ENCODE measurements at places on chromosomes 11 and 22.

DNA sequence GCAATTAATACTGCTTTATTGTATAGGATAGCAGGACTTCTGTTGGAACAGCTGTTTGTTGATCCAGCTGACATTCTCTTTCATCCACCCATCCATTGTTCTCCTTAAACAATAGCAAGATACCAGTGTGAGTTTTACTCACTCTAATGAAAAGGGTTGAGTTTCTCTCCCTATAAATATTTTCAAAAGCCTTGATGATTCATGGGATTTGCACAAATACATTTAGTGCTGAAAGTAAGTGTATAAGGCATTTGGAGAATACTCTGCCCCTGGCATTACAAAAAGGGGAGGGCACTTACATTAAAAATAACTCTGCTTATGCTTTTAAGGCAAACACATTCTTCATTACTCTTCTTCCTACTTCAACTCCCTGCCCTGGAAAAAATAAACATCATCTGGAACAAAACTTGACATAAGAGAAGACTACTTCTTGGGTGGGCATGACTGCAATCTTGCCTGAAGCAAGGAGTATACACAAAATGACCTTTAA is 634.9 kb downstream of the METTL15 start:
- H3K27ac ChIP-seq, result no peak overlapping the region
- no peaks in the 10 kb centered on the region for H3K36me3 ChIP-seq
- H3K27me3 ChIP-seq, result no peaks in the 10 kb centered on the region

GRCh38 chr11:128464878-128465450 is 122.4 kb downstream of the ETS1 start:
- H3K4me1 ChIP-seq, result peaks cover 73% of the 10 kb centered on the region
- no peak for DNase-seq
- peaks cover 54% of the 10 kb centered on the region for H3K36me3 ChIP-seq
- H3K4me3 ChIP-seq, result peak overlapping the region; percentile 9
- H3K27ac ChIP-seq, result peak overlapping the region; percentile 78

- no peaks in the 10 kb centered on the region for H3K36me3 ChIP-seq
- no peak overlapping the region for H3K4me3 ChIP-seq
- H3K4me1 ChIP-seq, result no peaks in the 10 kb centered on the region
- no peak overlapping the region for H3K27ac ChIP-seq
- no peak for DNase-seq
Measured at GRCh38 chr11:85040166-85040565, 587.0 kb downstream of the DLG2 start.

DNA sequence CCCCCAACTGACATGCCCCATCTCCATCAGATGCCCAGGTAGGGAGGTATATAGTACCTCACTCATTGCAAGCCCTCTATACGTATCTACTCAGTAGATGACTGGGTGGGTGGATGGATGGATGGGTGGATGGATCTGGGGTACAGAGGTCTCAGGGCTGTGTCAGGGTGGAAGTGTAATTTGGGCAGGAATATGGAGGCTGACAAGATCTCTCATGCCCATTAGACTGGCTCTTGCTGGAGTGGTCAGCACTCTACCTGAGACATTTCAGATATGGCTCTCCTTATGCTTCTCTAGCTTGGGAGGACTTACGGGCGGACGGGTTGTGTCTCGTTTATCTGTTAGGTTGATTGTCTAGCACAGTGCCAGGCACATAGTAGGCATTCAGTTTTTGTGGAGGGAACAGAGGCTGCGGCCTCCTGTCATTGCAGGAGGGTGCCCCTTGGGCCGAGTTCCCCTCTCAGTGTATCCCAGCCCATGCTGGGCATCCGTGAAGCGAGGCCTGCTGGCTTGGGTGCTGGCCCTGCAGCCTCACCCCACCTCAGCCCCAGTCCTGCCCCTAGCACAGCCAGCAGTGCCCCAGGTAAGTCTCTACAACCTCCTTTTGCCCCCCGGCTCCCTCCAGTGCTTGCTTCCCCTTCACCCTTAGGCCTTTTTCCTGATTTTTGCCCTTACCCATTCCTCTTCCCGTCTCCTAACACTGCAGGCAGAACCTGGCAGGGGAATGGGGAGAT is 13.7 kb downstream of the ROBO3 start:
- no peaks in the 10 kb centered on the region for H3K36me3 ChIP-seq
- no peak overlapping the region for H3K4me3 ChIP-seq
- H3K27me3 ChIP-seq, result peaks cover 22% of the 10 kb centered on the region
- H3K4me1 ChIP-seq, result peaks cover 73% of the 10 kb centered on the region

DNA sequence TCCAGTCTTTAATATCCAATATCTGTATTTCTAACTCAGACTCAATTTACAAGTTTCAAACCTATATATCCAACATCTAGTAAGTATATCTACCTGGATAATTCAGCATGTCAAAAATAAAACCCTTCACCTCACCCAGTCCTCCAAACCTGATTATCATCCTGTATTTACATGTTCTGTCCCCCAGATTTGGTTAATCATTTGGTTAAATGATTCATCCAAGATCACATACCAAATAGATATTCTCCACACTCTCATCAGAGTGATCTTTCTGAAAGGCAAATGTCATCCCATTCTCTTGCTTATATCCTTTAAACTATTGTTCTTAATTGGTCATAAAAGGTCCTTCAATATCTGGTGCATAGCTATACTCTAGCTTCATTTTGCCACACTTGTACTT is 199.0 kb downstream of the SOX6 start:
- no peak for DNase-seq
- H3K4me1 ChIP-seq, result no peaks in the 10 kb centered on the region
- H3K4me3 ChIP-seq, result no peak overlapping the region
- no peaks in the 10 kb centered on the region for H3K27me3 ChIP-seq
- no peak overlapping the region for H3K27ac ChIP-seq
- H3K36me3 ChIP-seq, result no peaks in the 10 kb centered on the region

GRCh38 chr11:97739932-97740800 is 1280.6 kb upstream of the CNTN5 start:
- no peak overlapping the region for H3K27ac ChIP-seq
- no peak overlapping the region for H3K4me3 ChIP-seq
- no peaks in the 10 kb centered on the region for H3K36me3 ChIP-seq
- H3K4me1 ChIP-seq, result no peaks in the 10 kb centered on the region
- H3K27me3 ChIP-seq, result no peaks in the 10 kb centered on the region
- no peak for DNase-seq

DNA sequence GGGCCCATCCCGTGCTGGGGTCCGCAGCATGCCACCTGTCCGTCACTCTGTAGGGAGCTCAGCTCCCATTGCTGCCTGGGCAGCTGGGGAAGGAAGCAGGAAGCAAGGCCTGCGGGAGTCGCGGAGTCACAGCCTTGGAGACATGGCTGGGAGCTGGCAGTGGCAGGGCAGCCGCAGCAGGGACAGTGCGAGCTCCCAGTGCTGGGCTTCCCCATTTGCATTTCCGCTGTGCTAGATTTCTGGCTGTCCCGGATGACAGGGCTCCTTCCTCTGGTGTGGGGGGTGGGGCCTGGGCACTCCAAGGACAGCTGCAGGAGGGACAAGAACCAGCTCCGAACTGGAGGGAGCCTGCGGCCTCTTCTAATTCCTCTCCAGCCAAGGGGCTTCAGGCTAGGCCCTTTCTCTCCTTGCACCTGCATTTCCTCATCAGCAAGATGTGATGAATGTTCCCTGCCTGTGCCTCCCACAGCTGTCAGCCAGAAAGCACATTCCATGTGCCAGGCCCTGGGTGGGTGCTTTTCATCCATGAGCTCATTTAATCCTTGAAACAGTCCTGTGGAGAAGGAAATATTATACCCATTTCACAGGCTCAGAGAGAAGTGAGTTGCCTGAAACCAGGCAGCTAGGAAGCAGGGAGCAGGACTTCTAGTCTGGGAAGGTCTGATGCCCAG is 48.0 kb downstream of the MYO7A start:
- peak overlapping the region; percentile 57 for H3K27ac ChIP-seq
- peaks cover 28% of the 10 kb centered on the region for H3K36me3 ChIP-seq
- H3K4me1 ChIP-seq, result peaks cover 8% of the 10 kb centered on the region
- no peaks in the 10 kb centered on the region for H3K27me3 ChIP-seq
- DNase-seq, result peak; percentile 86

- DNase-seq, result no peak
- H3K27me3 ChIP-seq, result no peaks in the 10 kb centered on the region
- no peaks in the 10 kb centered on the region for H3K4me1 ChIP-seq
- no peak overlapping the region for H3K27ac ChIP-seq
Measured at GRCh38 chr11:90700789-90701439, 478.1 kb upstream of the CHORDC1 start.

DNA sequence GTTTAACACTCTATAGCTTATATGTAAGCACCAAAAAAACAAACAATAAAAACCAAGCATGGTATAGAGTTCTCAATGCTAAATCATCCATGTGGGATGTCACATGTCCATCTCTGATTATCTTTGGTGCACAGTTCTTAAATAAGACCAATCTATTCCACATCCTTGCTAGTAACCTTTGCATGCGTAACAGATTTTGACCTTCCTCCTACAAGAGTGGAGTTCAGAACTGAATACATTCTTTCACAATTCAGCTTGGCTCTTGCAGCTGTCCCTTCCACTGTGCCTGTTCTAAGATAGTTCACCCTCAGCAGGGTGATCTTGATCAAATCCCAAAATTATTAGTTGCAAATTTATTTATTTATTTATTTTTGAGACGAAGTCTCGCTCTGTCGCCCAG is 21.1 kb downstream of the PRR14L start:
- H3K4me1 ChIP-seq, result no peaks in the 10 kb centered on the region
- H3K27me3 ChIP-seq, result no peaks in the 10 kb centered on the region
- H3K36me3 ChIP-seq, result peaks cover 82% of the 10 kb centered on the region
- no peak overlapping the region for H3K4me3 ChIP-seq
- no peak for DNase-seq
- H3K27ac ChIP-seq, result no peak overlapping the region

DNA sequence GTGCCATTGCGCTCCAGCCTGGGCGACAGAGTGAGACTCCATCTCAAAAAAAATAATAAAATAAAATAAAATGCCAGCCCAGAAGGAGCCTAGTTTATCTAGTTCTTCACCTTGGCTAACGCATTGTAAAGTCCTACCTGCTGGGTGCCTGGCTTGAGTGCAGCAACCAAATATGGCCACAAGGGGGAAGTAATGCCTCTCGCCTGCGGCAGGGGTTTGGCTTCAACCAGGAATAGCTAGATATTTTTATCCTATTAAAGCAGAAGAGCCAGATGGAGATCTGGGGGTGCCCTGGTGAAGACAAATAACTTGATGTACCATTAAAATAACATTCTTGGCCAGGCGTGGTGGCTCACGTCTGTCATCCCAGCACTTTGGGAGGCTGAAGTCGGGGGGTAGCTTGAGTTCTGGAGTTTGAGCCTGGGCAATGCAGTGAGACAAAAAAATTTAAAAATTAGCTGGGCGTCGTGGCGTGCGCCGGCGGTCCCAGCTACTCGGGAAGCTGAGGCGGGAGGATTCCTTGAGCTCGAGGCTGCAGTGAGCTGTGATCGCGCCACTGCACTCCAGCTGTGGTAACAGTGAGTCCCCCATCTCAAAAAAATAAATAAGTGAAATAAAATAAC is 20.6 kb upstream of the PLEKHB1 start:
- H3K27ac ChIP-seq, result no peak overlapping the region
- peaks cover 35% of the 10 kb centered on the region for H3K4me1 ChIP-seq
- H3K36me3 ChIP-seq, result no peaks in the 10 kb centered on the region
- no peak overlapping the region for H3K4me3 ChIP-seq
- H3K27me3 ChIP-seq, result no peaks in the 10 kb centered on the region
- DNase-seq, result peak; percentile 86

- no peaks in the 10 kb centered on the region for H3K27me3 ChIP-seq
- H3K27ac ChIP-seq, result no peak overlapping the region
- DNase-seq, result no peak
- H3K36me3 ChIP-seq, result no peaks in the 10 kb centered on the region
Measured at GRCh38 chr11:78525720-78526119, 48.9 kb downstream of the NARS2 start.

GRCh38 chr11:104962852-104963251 is 5.5 kb downstream of the CASP4 start:
- H3K36me3 ChIP-seq, result peaks cover 8% of the 10 kb centered on the region
- no peak overlapping the region for H3K4me3 ChIP-seq
- H3K27ac ChIP-seq, result no peak overlapping the region
- no peaks in the 10 kb centered on the region for H3K27me3 ChIP-seq

GRCh38 chr22:27718186-27719035 is 83.1 kb downstream of the MN1 start:
- peak; percentile 58 for DNase-seq
- no peaks in the 10 kb centered on the region for H3K4me1 ChIP-seq
- no peaks in the 10 kb centered on the region for H3K36me3 ChIP-seq
- H3K27ac ChIP-seq, result no peak overlapping the region

DNA sequence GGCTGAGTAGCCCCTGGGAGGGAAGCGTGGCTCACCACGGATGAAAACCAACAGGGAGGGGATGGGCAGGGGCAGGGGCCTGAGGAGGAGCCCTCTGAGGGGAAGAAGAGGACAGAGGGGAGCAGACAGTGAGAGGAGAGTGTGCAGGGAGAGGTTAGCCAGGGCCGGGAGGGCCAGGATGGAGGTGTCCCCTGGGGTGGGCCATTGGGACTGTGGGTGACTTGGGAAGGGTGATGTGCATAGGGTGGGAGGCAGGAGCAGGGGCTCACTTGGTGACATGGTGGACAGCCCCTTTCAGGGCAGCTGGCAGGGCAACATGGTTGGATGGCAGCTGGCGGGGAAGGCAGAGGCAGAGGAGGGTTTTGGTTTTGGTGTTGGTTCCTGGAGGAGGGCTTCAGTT is 5.6 kb upstream of the GDPD5 start:
- no peak overlapping the region for H3K4me3 ChIP-seq
- H3K4me1 ChIP-seq, result peaks cover 7% of the 10 kb centered on the region
- no peaks in the 10 kb centered on the region for H3K36me3 ChIP-seq
- no peak overlapping the region for H3K27ac ChIP-seq
- DNase-seq, result no peak
- no peaks in the 10 kb centered on the region for H3K27me3 ChIP-seq

- no peaks in the 10 kb centered on the region for H3K27me3 ChIP-seq
- no peak overlapping the region for H3K27ac ChIP-seq
- H3K4me3 ChIP-seq, result no peak overlapping the region
Measured at GRCh38 chr11:9017773-9018172, 14.0 kb upstream of the NRIP3 start.

- no peak overlapping the region for H3K4me3 ChIP-seq
- H3K27me3 ChIP-seq, result no peaks in the 10 kb centered on the region
- H3K27ac ChIP-seq, result no peak overlapping the region
- peaks cover 39% of the 10 kb centered on the region for H3K4me1 ChIP-seq
- no peak for DNase-seq
Measured at GRCh38 chr11:12116425-12117032, 6.1 kb downstream of the MICAL2 start.

- no peak overlapping the region for H3K4me3 ChIP-seq
- H3K4me1 ChIP-seq, result no peaks in the 10 kb centered on the region
- no peak overlapping the region for H3K27ac ChIP-seq
- DNase-seq, result no peak
- peaks cover 4% of the 10 kb centered on the region for H3K27me3 ChIP-seq
- no peaks in the 10 kb centered on the region for H3K36me3 ChIP-seq
Measured at GRCh38 chr11:71563406-71563805, 2.0 kb upstream of the KRTAP5-10 start.

- H3K4me3 ChIP-seq, result no peak overlapping the region
- H3K27ac ChIP-seq, result no peak overlapping the region
- H3K27me3 ChIP-seq, result no peaks in the 10 kb centered on the region
Measured at GRCh38 chr11:109061394-109061793, 360.6 kb upstream of the C11orf87 start.

- no peak for DNase-seq
- peaks cover 5% of the 10 kb centered on the region for H3K4me1 ChIP-seq
- peaks cover 7% of the 10 kb centered on the region for H3K36me3 ChIP-seq
- H3K27ac ChIP-seq, result no peak overlapping the region
- H3K27me3 ChIP-seq, result no peaks in the 10 kb centered on the region
- no peak overlapping the region for H3K4me3 ChIP-seq
Measured at GRCh38 chr22:42865536-42865935, 8.5 kb upstream of the ARFGAP3 start.

GRCh38 chr11:95575517-95575916 is 214.1 kb downstream of the FAM76B start:
- no peak for DNase-seq
- H3K4me3 ChIP-seq, result no peak overlapping the region
- no peaks in the 10 kb centered on the region for H3K27me3 ChIP-seq
- H3K27ac ChIP-seq, result no peak overlapping the region
